NCI-H1930 (cell line): ENCODE measurements at places on chromosomes 11 and 22.

- no peak for DNase-seq
These were observed 18.3 kb downstream of the SMCO4 start for GRCh38 chr11:93524858-93525257.

- no peak for DNase-seq
These were observed 30.7 kb downstream of the FGF4 start for GRCh38 chr11:69744435-69744834.

DNA sequence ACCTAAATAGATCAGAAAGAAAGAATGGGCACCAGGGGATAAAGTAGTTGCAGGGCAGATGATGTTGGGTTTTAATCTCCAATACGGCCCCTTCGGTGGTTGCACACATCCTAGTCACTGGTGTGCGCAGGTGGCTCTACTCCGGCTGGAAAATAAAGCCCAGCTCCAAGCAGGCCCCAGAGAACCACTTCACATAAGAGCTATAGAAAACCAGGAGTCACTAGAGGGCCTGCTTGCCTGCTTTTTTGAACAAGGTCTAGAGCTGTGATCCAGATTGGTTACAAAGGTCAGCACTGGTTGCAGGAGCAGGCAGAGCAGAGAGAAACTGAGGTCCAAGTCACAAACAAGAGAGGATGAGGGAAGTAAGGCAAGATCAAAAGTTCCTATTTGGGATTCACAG, 41.5 kb upstream of the MS4A8 start:
- DNase-seq = peak; percentile 70

DNA sequence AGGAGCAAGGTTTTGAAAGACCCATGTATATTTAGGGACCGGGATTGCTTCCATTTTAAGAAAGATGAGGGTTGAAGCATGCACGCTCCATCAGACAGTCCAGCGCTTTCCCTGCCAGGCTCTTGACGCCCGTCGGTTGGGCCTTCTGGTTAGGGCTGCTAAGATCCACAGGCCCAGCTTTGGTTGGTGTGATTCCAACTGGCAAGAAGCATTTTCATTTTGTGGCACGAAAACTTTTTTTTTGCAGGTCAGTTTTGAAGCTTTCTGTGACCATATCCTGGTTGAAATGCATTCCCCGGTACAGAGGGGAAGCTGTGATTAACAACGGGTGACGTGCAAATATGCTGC, 34.3 kb upstream of the MPPED1 start:
- no peak for DNase-seq

DNA sequence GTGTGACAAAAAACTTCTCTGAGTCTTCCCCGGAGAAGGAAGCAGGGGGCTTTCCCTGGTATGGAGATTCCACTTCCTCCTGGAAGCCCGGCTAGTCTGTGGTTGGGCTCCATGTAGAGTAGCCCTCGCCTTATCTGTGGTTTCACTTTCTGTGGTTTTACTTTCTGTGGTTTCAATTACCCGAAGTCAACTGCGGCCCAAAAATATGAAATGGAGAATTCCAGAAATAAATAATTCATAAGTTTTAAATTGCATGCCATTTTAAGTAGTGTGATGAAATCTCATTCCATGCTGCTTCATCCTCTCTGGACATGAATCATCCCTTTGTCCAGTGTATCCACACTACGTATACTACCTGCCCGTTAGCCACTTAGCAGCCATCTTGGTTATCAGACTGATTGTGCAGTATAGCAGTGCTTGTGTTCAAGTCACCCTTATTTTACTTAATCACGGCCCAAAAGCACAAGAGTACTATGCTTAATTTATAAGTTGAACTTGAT, 275.0 kb upstream of the SESN3 start:
- DNase-seq = no peak

- DNase-seq = peak; percentile 45
These were observed 194.1 kb downstream of the IGLL1 start for GRCh38 chr22:23385678-23386631.

GRCh38 chr11:9210224-9210921, 54.8 kb downstream of the DENND5A start:
- no peak for DNase-seq

- DNase-seq = no peak
These were observed 282.8 kb downstream of the OPCML start for GRCh38 chr11:133249530-133249929.

DNA sequence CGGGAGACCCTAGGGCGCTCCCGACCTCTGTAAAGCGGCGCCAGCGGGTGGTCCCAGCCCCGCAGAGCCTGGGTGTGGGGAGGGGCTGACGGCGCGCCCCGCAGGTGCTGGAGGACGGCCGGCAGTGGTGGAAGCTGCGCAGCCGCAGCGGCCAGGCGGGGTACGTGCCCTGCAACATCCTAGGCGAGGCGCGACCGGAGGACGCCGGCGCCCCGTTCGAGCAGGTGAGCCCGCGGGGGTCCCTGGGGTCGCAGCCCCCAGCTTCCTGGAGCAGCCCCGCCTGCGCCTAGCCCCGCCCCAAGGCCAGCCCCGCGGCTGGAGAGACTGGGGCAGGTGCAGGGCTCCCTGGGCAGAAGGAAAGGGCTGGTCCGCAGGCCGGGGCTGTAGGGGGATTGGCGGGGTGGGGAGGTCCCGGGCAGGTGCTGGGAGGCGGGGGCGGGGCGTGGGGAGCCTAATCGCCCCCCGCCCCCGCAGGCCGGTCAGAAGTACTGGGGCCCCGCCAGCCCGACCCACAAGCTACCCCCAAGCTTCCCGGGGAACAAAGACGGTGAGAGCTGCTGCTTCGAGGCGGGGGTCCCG, 19.7 kb downstream of the EPS8L2 start:
- no peak for DNase-seq

DNA sequence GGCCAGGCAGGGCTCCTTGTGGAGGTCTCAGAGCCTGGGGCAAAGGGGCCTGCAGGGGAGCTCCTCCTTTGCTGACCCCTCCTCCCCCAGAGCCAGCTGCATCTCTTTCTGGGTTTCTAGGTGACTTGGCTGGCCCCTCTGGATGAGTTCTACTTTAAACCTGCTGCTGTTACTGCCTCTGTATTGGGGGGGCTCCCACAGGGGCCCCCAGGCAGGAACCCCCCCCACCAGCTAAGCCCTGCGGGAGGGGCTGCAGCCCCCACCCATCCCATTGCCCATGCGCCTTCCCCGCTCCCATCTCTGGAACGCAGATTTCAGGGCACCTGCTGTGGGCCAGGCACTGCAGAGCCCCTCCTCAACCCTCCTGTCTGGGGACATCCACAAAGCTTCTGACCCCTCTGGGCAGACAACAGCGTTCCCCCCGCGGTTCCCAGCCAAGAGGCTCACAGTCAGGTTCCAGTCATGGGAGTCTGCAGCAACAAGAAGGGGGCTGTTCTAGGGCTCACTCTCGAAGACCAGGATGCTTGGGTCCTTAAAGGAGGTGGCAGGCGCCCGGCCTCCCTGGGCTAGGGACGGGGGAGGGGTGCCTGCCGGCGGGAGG, 815 bp upstream of the PLCB3 start:
- DNase-seq = no peak

GRCh38 chr11:134566311-134566710, 154.3 kb upstream of the B3GAT1 start:
- no peak for DNase-seq

- no peak for DNase-seq
These were observed 10.4 kb downstream of the OR51T1 start for GRCh38 chr11:4891996-4892640.

- no peak for DNase-seq
These were observed 80.3 kb upstream of the NECTIN1 start for GRCh38 chr11:119809346-119809745.

GRCh38 chr11:73281201-73281741, 9.1 kb downstream of the P2RY6 start:
- no peak for DNase-seq

DNA sequence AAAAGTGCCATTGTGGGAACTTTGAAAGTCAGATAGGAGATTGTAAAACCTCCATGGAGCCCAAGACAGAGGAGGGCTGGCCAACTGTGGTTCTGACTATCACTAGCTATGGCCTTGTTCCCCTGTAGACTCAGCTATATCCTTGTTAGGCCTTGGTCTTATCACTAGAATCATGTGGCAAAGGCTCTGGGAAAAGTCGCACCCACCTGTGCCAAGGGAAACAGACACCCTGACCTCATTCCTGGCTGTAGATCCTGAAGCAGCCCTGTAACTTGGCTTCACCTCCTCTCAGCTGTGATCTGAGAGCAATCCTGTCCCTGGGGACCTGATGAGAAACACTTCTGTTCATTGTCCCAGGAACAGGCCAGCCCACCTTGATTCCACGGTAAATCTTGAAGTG, 566.2 kb downstream of the TMEM135 start:
- no peak for DNase-seq

DNA sequence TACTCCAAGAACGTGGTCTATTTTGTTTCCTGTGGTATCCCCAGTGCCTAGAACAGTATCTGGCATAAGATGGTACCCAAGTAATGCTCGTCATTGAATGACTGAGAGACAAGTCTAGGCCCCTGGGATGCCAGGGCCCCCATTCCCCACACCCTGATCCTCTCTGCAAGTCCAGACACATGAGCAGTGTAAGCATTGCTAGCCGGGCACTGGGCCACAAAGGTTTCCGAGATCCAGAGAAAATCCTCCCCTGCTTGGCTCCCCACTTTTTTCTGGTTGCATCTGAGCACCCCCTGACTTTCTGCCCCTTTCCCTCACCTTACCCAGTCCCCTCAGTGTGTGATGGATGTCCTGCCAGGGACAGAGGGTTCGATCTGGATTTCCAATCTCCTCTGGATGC, 160.1 kb upstream of the NECTIN1 start:
- no peak for DNase-seq

DNA sequence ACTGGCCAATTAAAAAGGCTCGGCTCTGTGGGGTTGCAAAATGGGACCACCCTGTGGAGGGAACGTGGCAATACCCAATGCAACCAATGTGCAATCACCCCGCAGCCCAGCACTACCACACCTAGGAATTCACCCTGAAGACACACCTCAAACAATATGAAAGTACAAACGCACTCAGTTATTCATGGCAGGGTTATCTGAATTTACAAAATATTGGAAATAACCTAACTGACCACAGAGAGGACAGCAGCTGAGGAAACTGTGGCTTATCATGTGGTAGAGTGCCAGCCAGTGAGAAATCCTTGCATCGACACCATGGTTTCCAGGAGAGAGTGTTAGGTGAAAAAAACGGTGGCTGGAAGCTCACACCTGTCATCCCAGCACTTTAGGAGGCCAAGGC, 18.7 kb downstream of the ALG12 start:
- DNase-seq = no peak

- no peak for DNase-seq
These were observed 252.3 kb downstream of the TBC1D22A start for GRCh38 chr22:47014636-47015345.

DNA sequence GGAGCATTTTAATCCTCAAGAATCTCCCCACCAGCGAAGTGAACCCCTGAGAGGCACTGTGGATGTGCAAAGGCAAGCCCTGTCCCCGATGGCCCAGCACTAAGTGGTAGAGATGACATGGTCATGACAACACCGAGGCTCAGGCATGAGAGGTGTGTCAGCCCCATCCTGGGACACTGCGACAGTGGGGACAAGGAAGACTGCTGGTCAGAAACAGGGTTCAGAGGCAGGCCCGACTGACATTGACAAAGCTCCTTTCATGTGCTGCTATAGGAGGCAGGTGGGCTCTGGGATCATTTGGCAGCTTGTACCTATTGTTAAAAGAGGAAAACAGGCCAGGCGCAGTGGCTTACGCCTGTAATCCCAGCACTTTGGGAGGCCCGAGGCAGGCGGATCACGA, 54.3 kb upstream of the MYEOV start:
- no peak for DNase-seq

- DNase-seq = no peak
These were observed 48.5 kb upstream of the SLC35C1 start for GRCh38 chr11:45756384-45757010.

DNA sequence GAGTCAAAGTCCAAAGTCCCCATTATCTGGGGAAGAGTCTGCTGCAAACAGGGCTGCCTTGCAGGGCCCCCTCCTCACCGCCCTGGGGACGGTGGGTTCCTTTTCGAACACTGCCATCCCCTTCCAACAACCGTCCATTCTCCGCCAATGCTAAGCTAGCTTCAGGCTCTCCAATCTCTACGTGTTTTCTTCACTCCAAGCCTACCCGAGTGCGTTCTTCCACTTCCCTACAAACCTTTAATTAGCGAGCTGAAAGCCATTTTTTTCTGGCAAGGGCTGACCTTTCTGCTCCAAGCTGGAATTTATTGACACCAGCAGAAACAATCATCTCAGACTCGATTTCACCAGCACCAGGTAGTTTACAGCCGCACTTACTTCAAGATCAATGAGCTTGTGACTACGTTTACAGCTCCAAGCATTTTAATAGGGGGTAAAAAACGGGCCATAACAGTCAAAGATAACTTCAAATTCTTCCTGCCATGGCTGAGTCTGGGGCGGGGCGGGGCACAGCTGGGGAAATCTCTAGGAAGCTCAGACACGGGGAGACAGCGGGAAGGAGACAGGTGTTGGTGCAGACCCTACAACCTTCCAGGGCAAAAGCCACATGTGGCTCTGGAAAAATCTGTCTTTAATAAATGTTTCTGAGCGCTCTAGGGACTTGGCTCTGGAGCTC, 82.2 kb downstream of the PHF21B start:
- DNase-seq = no peak

DNA sequence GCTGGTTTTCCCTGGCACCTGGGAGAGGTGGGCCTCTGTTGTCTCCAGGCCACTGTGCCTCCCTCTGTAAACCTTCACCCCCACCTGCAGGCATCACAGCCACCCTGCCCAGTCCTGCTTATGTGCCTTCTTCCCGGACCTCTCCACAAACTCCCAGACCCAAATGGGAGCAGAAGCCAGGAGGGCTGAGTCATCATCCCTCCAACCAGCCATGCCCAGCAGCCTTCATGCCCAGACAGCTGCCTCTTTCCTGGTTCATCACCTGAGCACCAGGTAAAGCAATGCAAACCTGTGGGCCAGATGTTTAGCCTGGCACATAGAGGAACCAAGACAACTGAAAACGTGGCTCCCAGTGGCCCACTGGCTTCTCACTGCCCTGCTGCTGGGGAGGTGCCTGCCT, 2.1 kb upstream of the TMPRSS4 start:
- no peak for DNase-seq

- no peak for DNase-seq
These were observed 32.4 kb downstream of the CREB3L1 start for GRCh38 chr11:46309814-46310259.

- DNase-seq = no peak
These were observed 8.2 kb upstream of the OR9I1 start for GRCh38 chr11:58133309-58134076.

DNA sequence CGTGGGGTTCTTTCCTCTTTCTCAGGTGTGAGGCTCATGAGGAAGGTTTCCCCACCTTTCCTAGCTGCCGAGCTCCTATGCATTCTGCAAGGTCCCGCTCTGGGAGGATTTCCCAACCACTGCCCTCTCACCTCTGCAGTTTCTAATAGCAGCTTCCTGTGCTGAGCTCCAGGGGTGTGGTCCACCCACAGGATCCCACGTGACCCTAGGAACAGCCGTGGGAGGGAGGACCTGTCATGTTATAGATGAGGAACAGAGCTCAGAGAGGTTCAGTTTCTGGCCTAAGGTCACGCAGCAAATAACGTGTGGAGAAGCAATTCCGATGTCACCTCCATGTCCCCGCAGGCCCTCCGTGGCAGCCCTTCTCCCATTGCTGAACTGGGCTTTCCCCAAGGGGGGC, 38.5 kb downstream of the FLRT1 start:
- no peak for DNase-seq
